ENCODE measurements at places on chromosomes 12 and 14. TPM values are rescaled to one million over a fixed set of nuclear protein-coding genes. Genes with fewer than 3 reads are reported as not detected.

The PTPRB gene
- 1.1 TPM for total RNA-seq

The SOAT2 gene
- total RNA-seq, result not detected

The DPPA3 gene
- total RNA-seq, result 1.2 TPM

The JDP2 gene
- 27.2 TPM for total RNA-seq

The DTX3 gene
- total RNA-seq, result 41.8 TPM

The IFI27L1 gene
- total RNA-seq, result 21.2 TPM

The PAPLN gene
- 15.9 TPM for total RNA-seq

The GPX2 gene
- total RNA-seq, result 0.30 TPM

DNA sequence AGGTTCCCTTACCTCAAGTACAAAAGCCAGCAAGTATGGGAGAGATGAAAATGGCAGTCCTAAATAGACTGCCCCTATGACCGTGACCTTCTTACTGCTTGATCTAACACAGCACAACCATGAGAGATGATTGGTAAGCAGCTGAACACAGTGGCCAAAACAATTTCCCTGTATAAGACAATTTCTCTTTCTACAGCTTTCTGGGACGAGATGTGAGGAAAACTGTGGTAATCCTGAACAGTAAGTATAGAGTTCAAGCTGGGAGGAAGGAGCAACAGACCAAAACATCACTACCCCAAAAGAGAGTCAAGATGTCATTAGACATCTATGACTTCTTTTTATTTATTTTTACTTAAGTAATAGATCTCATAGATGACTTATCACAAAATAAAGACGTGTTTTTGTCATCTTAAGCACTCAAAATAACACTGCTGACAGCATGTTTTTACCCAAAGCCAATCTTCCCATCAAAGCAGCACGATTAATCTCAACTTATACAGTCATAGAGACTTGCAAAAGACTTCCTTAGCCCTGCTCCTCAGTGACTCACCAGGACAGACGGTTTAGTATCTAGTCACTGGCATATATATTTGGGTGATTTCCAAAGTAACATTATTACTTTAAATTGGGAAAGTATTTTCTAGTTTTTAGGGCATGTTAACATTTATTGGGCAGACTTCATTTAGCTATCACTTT is 3.7 kb downstream of the TMEM52B start:
- DNase-seq, result no peak

DNA sequence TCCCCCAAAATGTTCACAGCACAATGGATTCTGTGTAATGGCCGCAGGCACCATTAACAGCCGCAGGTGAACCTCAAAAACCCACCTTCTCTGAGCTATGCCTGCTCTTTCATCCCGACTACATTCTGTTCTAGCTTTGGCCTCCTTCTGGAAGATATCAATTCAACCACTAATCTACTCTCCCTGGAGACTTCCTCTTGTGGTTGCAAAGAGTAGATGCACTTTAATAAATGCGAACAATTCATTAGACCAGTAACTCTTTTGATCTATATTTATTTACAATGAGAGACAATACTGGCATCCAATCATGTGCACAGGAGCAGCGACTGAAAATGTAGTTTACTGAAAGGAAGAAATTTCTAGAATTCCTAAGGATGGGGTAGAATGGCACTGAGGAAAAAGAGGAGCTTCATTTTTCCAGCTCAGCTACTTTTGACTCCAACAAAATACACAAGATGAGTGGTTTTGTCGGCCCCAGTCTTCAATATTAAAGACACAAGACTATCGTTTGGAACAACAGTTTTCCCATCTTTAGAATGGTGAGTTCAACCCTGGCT is 5.3 kb downstream of the GRIN2B start:
- no peak for DNase-seq

DNA sequence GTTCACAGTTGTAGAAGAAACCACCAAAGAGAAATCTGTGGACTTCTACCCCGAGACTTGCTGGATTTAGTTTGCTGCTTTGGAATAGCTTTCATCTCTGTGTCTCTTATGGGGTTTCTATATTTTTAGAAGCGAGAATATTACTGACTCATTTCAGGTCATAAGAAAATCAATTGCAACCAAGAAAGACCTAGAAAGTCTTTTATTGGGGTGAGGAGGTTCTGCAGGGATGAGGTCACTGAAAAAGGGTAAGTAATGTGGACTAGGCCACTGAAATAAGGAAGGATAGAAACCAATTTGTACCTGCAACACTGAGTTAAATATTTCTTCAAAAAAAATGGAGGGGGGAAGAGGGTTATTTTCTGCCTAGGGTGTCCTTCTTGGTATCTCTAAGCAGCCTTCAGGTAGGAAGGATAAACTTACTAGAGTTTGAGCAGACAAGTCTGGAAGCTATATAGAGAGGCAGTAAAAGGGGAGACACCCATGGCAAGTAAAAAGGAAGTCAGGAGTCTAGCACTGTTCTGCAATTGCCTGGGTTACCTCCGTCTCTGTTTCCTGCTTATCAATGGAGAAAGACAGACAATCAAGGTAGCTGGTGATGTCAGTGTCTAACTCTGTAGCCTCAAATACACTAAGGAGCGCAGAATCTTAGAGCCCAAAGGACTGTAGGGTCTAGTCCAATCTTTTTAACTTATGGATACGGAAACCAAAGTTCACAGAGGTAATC is 19.6 kb upstream of the KERA start:
- no peak for DNase-seq

DNA sequence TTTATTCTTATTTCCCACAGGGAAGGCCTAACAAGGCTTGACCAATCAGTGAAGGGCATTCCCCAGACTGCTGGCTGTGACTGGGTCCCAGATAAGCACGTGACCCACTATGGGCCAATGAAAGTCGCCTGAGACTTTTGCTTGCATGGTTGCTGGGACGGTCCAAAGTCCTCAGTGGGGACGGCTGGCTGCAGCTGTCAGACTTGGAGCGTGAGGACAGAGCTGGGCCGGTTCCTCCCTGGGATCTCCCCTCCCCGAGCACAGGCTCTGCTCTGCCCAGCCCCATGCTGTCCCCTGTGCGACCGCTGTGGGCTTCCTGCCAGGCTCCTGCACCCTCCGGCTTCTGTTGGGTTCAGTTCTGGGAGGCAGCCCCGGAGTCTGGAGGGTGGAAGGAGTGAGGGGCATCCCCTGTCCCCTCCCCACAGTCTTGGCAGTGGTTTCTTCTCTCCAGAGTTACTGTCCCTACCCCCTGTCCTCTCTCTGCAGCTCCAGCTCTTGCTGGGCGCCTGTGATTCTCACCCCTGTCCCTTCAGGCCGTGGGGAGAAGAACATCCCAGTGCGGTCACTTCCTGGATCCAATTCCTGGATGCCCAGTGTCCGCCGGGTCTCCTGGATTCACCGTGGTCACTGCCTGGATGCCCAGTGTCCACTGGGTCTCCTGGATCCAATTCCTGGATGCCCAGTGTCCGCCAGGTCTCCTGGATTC is 50.1 kb downstream of the GALNT9 start:
- DNase-seq, result no peak

- DNase-seq, result no peak
Measured at GRCh38 chr12:43578782-43579181, 26.8 kb upstream of the ADAMTS20 start.

GRCh38 chr14:35383569-35384454 is 20.7 kb downstream of the NFKBIA start:
- no peak for DNase-seq

Measured in H1 (cell line).